ENCODE measurements at places on chromosomes 5 and 9.

DNA sequence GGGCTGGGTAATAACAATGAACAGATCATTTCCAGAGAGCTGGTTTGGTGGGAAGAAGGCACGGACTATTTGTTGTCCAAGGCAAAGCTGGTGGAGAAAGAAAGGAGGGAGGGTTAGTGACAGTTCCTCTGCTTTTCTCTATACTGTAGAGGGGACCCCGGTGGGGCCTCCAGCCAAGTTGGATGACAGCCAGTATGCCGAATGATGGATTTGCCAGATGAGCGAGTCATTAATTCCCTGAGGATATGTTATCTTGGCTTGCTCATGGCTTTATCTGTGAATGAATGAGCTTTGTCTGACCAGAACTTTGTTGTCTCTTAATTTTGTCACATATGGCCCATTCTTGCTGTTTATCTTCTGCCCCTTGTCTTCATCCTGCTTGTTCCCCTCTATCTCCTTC is 158.6 kb upstream of the GLRA1 start:
- no peak for DNase-seq

GRCh38 chr5:81226949-81227348 is 6.2 kb upstream of the CKMT2 start:
- no peak for DNase-seq

DNA sequence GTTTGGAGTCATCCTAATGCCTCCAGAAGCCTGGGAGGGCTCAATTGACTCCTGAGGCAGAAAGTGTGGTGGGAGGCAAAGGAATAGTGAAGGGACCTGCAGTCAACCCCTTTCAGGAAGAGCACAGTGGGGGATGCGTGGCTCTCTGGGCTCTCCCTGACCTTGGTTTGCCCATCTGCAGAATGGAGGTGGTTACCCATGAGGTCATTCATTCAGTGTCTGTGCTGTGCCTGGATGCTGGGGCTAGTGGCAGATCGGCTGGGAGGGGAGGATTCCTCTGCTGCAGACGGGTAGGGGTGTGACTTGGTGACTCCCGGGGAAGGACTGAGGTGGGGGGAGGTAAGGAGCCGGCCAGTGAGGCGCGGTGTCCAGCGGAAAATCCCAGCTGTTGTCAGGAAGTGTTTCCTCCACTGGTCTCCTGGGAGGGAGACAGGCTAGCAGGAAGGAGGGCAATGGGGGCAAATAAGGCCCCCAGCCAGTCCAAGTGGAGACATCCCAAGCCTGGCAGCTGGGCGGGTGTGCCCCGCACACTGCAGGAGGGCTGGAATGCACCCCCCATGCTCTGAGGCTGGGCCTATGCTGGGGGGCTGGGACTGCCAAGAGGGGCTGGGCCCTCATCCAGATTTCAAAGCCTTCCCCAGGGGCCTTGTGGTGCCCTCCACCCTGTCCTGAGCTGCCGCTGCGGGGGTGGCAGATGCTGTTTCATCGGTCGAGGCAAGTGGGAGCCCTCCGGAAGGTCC is 10.9 kb downstream of the CXXC5 start:
- no peak for DNase-seq

- no peak for DNase-seq
These were observed 78.3 kb upstream of the IRX1 start for GRCh38 chr5:3517348-3517747.

DNA sequence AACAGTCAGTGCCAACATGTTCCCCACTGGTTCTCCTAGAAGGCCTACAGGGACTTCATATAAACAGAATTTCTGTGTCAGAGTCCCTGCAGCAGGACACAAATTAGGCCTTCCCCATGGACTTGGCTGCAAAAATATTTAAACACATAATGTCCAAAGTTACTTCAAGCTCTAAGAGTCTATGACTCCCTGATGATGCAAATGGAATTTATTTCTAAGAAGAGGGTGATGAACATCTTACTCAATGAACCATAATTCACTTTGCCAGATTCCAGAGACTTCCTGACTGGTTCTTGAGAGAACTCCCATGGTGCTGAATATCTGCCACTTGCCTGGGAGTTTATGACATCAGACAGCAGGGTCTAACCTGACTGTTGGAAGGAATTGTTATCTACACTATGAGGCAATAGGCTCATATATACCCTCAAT is 32.7 kb upstream of the ADRA1B start:
- DNase-seq = no peak

GRCh38 chr9:128094166-128094949 is 26.3 kb downstream of the SLC25A25 start:
- no peak for DNase-seq
